ENCODE measurements at places on chromosomes 7 and 10. TPM values are rescaled to one million over a fixed set of nuclear protein-coding genes. Genes with fewer than 3 reads are reported as not detected.

Gene IFIT1B
- total RNA-seq = 0.15 TPM

Gene HABP2
- total RNA-seq = not detected

Gene NUTM2A
- 0.73 TPM for total RNA-seq

Gene ANKRD61
- not detected for total RNA-seq

Gene ANKRD7
- not detected for total RNA-seq

Gene CAMK2B
- total RNA-seq = not detected

Gene SPDYE16
- total RNA-seq = 0.18 TPM

Gene MUC12
- not detected for total RNA-seq

Gene PON3
- not detected for total RNA-seq

Gene INHBA
- total RNA-seq = not detected

Gene SOSTDC1
- total RNA-seq = not detected

Gene LRRD1
- total RNA-seq = not detected

Gene RASSF4
- total RNA-seq = 0.50 TPM

Gene CYP2C8
- total RNA-seq = not detected

Gene AIMP2
- 22.3 TPM for total RNA-seq

Gene CALML3
- total RNA-seq = not detected

Gene ACTL6B
- total RNA-seq = not detected

DNA sequence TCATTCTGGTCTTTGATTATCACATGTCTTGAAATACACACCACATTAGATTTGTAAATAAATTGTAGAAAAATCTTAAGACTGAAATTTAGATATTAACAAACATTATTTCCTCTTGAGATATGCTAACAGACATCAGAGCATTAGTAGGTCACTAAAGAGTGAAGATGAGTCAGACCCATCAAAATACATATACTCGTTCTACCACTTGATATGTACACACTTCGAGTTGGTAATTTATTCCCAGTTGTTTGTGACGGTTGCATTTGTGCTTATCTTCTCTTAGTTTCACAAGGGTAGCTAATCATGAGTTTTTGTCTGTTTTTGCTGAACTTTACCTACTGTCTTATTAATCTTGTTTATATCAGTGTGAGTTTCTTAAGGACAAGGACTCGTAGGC is 383.4 kb downstream of the AUTS2 start:
- DNase-seq = no peak

- DNase-seq = no peak
Measured at GRCh38 chr10:45592926-45593325, 79.6 kb downstream of the ZFAND4 start.

DNA sequence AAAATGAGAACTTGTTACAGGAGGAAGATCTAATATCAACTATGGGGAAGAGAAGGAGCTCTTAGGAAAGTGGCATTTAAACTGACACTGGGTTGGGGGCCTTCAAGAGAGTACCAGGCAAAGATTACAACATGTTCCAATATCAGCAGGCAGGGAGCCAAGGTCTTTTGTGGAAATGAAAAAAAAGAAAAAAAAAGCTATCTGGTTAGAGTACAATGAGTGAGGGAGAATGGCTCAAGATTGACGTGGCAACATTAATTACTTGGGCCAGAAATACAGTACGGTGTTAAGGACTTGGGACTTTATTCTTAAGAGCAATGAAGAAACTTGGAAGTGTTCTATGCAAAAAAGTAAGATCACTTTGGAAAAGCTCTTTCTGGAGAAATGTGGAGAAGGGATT is 132.3 kb upstream of the CDK1 start:
- no peak for DNase-seq

DNA sequence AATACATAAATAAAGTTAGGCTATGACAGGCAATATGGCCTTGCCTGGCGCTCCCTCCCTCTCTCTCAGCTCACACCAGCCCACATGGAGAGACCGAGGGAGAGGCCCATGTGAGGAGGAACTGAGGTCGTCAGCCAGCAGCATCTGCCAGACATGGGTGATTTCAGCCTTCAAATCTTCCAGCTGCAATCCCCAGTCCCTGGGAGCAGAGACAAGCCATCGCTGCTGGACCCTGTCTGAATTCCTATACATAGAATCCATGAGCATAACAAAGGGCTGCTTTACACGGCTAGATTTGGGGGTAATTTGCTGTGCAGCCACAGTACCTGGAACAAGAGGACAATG is 35.6 kb downstream of the ANKRD16 start:
- no peak for DNase-seq

GRCh38 chr7:75017832-75018231 is 53.3 kb downstream of the CASTOR2 start:
- DNase-seq = no peak

- DNase-seq = no peak
Measured at GRCh38 chr7:46220066-46220630, 299.1 kb upstream of the IGFBP3 start.

- no peak for DNase-seq
Measured at GRCh38 chr10:121309164-121309563, 289.1 kb downstream of the FGFR2 start.

- DNase-seq = no peak
Measured at GRCh38 chr7:100019908-100020307, 4.5 kb downstream of the ZKSCAN1 start.

DNA sequence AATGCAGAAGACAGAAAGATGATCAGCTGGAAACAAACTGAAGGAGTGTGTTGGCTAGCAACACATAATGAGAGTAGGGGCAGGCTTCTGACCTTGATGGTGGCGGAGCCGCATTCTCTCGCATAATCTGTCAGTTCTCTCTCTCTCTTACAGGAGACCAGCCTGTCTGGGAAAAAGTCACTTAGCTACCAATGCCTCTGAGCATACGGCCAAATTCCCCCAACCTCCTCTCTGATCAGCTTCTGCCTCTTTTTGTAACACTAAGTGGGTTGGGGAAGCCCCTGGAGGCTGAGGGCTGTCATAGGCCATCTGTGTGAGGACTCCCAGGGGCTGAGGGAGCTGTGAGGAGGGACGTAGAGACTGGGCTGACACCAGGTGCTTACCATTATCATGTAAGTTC is 104.6 kb downstream of the HIPK2 start:
- DNase-seq = no peak

DNA sequence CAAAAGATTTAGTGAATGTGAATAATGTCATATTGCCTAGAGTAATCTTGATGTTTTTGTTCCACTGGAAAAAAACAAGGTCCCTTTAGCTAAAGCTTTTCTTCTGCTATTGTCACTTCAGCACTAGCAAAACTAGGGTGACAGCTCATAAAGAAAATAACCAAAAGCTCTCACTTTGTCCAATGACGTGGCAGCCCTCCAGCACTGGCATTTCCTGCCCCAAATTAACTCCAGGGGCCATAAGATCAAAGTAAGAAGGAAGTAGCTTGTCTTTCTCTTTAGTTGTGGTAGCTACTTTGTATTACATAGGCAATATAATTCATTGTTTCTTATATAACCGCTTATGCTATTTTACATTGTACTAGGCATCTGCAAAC is 47.3 kb downstream of the LRRN3 start:
- DNase-seq = peak; percentile 70

DNA sequence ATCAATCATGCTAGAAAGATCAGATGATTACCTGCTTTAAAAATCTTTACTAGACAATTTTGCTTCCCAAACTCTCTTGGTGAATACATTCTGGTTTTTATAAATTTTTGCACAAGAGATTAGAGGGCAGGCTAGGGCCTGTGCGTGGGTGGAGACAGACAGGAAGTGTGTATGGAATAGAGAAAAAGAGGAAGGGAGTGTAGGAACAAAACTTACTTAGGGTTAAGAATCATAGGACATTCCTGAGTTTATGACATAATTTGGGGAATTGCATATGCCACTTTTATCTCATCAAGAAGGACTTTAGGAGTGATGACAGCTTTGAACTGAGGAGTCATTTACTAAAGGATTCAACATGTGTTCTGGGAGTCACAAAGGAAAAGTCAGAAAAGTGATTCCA is 31.3 kb downstream of the LAMB1 start:
- no peak for DNase-seq

- DNase-seq = no peak
Measured at GRCh38 chr7:140402178-140402835, 1.6 kb upstream of the RAB19 start.

DNA sequence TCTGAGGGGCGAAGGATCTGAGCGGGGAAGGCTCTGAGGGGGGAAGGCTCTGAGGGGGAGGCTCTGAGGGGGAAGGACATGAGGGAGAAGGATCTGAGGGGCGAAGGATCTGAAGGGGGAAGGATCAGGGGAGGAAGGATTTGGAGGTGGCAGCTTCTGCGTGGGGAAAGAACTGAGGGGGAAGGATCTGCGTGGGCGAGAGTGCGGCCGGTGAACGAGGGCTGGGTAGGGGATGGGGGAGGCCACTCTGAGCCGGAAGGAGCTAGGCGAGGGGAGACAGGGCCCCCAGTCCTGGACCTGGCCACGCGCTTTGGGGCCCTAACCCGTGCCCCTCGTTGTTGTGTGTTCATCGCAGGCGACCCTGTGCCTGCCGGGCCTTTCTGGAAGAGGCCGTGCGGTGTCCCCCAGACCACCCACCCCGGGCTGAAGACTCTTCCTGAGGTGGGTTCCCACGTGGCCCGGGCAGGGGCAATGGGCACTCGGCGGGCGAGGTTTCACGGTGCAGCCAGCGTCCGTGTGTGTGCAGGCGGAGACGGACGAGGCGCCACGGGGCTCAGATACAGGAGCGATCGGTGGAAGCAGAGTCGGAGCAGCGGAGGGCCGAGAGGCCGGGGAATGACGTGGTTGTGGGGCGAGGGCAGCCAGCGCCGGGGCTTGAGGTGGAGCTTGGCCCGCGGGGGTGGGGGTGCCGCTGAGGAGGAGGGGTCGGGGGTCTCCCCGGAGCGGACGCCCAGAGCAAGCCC is 2.0 kb downstream of the CALY start:
- no peak for DNase-seq

DNA sequence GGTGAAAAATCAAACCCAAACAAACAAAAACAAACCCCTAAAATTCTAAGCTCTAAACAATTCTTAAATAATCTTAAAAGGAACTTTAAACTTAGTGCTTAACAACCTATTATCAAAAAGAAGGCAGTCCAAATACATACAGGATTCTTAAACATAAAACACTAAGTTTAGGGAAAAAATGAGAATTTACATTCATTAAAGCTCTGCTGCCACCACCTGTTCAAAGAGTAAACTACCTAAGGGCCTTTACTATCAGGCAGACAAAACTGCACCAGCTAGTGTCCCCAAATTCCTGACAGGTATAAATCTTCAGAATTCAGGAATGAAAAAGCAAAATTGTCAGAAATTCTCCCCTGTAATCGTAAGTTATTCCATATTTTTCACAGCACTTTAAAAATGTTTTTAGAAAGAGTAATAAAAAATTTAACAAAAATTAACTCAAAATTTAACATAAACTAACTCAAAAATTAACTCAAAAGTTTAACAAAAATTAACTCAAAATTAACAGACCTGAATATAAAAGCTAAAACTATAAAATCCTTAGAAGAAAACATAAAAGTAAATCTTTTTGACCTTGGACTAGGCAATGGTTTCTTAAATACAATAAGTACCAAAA is 55.1 kb downstream of the PDZD8 start:
- no peak for DNase-seq

DNA sequence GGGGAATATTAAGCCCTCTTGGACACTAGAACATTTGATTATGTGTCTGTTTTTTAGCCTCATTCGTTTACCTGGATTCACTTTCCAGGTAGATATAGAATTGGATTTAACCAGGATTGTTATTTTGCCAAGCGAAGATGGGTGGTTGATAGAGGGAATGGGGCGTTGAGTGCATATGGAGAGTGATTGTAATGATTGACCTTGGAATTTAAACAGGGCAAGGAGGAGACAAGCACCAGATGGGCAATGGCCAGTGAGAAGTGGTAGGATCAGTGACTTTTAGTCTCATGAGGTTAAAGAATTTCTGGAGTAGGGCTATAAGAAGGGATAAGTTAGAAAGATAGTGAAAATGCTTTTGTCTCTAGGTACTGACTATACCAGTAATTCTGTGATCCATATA is 211.2 kb upstream of the CSTF2T start:
- DNase-seq = no peak

GRCh38 chr7:76998285-76998589 is 33.9 kb downstream of the SPDYE17 start:
- no peak for DNase-seq

GRCh38 chr10:3574451-3574850 is 210.6 kb downstream of the KLF6 start:
- no peak for DNase-seq

DNA sequence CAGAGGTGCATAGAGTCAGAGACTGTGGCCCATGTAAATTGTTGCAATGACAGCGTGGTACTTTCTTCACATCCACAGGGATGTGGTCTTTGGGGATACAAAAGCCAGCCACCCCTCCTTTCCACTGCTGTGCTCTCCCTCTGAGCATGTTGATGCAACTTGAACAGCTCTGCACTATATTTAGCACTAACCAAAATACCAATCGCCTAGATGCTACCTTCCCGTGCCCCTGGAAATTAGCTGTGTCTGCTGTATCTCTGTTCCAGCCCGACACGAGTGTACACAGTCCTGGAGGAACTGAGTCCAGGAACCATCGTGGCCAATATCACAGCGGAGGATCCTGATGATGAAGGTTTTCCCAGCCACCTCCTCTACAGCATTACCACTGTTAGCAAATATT is 38.1 kb downstream of the CDHR3 start:
- DNase-seq = no peak

GRCh38 chr7:79964463-79964862 is 170.2 kb upstream of the GNAI1 start:
- DNase-seq = no peak

DNA sequence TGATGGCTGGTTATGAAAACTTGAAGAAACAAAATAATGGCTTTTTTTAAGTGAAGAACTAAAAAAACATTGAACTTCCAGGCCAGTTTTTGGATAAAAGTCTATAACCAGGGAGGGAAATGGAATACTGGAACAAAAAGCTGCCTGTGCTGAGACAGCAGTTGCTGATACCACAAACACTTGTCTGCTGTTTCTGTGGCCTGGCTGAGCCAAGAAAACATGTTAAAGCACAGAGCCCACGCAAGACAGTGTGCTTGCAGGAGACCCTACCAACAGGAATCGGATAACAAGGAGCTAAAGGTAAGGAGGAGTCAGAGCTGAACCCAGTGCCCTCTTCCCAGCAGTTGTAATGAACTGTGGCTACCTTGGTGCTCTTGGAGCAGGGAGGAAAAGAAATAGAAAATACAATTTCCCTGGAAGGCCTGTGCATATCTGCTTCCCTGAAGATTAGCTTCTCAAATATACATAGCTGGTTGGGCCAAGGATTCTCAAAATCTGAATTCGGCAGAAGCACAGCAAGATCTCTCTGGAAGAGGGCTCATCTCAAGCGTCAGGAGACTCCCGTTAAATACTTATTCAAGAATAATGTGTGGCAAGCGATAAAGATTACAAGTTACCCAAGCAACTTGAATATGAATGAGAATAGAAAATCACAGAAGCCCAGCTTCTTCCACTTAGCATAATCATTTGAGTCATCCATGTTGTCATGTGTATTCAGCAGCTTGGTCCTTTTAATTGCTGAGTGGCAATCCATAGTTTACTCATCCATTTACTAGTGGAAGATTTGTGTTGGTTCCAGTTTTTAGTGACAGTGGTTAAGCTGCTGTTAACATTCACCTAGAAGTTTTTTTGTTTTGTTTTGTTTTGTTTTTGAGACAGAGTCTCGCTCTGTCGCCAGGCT is 87.6 kb downstream of the NOD1 start:
- no peak for DNase-seq

GRCh38 chr10:45008524-45009161 is 7.9 kb downstream of the ZNF22 start:
- DNase-seq = no peak

Data from activated CD4-positive, alpha-beta memory T cell treated with anti-CD3 and anti-CD28 coated beads, Interleukin-2, amount 10 ng/mL, durations not matched to agents 7 days and 5 days (primary cell).